Tongue (tissue), 3 donors: ENCODE measurements at places on chromosomes 4 and X. TPM values are rescaled to one million over a fixed set of nuclear protein-coding genes. Genes with fewer than 3 reads are reported as not detected.

PAGE4 gene
- total RNA-seq, result not detected

DAPP1 gene
- 10.5 TPM for total RNA-seq

NKX3-2 gene
- total RNA-seq, result 1.4 TPM

SLC38A5 gene
- 3.7 TPM for total RNA-seq

PPEF2 gene
- total RNA-seq, result 0.10 TPM

ARHGAP36 gene
- 172 TPM for total RNA-seq

TLR1 gene
- 7.7 TPM for total RNA-seq

XG gene
- 6.4 TPM for total RNA-seq

UVSSA gene
- 8.5 TPM for total RNA-seq

KLKB1 gene
- 1.2 TPM for total RNA-seq

TBX22 gene
- total RNA-seq, result not detected

DSPP gene
- not detected for total RNA-seq

PHEX gene
- 0.31 TPM for total RNA-seq

HERC5 gene
- total RNA-seq, result 2.2 TPM

TRPC5OS gene
- 0.21 TPM for total RNA-seq

NPNT gene
- 110 TPM for total RNA-seq

USP17L21 gene
- total RNA-seq, result not detected

HSFX2 gene
- total RNA-seq, result not detected

CTAG2 gene
- total RNA-seq, result not detected

XAGE1B gene
- total RNA-seq, result not detected

IL1RAPL1 gene
- total RNA-seq, result 4.8 TPM

GABRB1 gene
- not detected for total RNA-seq

TMEM164 gene
- 23.9 TPM for total RNA-seq

NOCT gene
- 11.1 TPM for total RNA-seq

MAGEA4 gene
- not detected for total RNA-seq

CENPVL2 gene
- total RNA-seq, result not detected

SPANXC gene
- total RNA-seq, result not detected

SSX3 gene
- total RNA-seq, result not detected

PLAC8 gene
- 2.4 TPM for total RNA-seq

MAGEA2 gene
- not detected for total RNA-seq

HHIP gene
- 4.4 TPM for total RNA-seq

KDM5C gene
- 143 TPM for total RNA-seq

SMPX gene
- 325 TPM for total RNA-seq

GAGE2A gene
- total RNA-seq, result not detected

ETDB gene
- not detected for total RNA-seq
